Tracheal epithelial cell (primary cell): ENCODE measurements at places on chromosomes 2 and 18. TPM values are rescaled to one million over a fixed set of nuclear protein-coding genes. Genes with fewer than 3 reads are reported as not detected.

The FNDC4 gene
- 9.0 and 16.9 TPM in 2 replicates for total RNA-seq

The ANKRD30BL gene
- total RNA-seq = under 0.01 TPM in 1 of 2 replicates, not detected in the other

The CD302 gene
- 0.21 and 0.48 TPM in 2 replicates for total RNA-seq

The PLEK gene
- total RNA-seq = not detected in 2 replicates

The RAB6C gene
- total RNA-seq = not detected in 2 replicates

The SAG gene
- total RNA-seq = under 0.01 TPM in 1 of 2 replicates, not detected in the other

The RBM44 gene
- total RNA-seq = 0.24 TPM in 1 of 2 replicates, not detected in the other

The SLC16A14 gene
- total RNA-seq = 0.96 and 4.9 TPM in 2 replicates

The GAREM1 gene
- 11.3 and 15.1 TPM in 2 replicates for total RNA-seq

The KLHL30 gene
- 0.72 and 0.85 TPM in 2 replicates for total RNA-seq

The UPP2 gene
- not detected in 2 replicates for total RNA-seq
